ENCODE measurements at places on chromosomes 2 and 18.

DNA sequence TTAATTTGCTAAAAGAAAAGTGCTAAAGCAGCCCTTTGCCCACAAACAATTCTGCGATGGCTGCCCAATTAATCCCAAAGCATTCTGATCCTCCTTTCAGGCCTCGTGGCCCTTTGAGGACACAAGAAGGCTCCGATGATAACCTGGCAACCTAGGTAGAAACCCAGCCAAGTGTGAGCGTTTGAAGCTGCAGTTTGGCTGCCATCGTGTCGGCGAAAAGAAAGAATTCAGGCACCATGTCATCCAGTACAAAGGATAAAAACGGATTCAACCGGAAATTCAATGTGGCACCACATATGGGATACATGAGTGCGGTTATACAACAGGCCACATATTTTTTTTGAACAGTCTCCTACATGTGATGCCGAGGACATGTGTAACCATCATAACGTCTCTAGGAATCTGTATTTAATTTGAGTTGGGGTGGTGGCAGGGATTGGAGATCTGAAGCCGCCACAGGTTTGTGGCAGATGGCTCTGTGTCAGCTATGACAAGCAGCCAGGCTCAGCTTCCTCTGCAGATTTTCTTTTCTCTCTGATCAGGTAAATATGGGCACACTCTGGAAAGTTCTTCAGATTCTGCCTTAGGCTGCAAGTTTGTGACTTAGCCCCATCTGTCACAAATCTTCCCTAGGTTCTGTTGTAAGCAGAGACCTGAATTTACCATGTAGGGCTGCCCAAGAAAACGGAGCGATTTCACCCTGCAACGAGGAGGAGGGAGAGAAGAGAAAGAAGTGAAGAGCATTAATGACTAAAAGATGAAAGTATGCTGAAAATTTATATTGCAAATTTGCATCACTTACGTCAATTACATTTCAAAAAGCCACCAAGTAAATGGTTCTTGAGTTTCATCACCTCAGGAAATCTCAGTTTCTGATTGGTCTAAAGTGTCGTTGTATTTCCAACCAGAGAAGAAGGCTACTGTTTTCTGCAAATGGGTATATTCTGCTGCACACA lies 573.2 kb downstream of the ZEB2 start:
- no peak for DNase-seq

GRCh38 chr18:44135741-44136140 lies 544.9 kb upstream of the SETBP1 start:
- no peak for DNase-seq

DNA sequence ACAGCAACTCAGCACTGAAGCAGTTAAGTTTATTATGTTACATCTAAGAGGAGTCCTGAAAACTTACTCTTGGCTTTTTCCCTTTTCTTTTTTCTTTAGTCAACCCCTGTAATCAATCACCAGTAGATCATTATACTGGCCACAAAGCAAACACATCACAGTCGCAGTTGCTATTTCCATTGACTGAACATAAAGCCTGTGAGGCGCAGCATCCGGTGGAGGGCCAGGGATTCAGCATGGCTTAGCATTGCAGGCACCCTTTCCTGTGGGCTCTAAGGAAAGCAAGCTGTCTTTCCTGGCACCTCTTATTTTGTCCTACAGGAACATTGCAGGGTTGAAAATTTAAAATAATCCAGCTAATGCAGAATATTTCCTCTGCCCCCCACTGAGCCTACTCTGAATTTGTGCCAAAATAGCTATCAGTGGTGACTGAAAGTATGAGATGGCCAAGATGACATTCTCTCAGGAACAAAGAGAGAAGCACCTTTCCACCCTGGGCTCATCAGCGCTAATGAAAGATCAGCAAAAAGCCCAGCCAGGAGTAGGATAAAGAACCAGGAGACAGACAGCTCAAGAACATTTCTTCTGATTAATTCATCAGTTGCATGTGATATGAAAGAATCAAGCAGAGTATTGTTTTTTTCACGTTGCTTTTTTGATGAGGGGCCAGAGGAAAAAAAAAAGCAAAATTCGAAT lies 85.3 kb upstream of the SULT1C3 start:
- no peak for DNase-seq

DNA sequence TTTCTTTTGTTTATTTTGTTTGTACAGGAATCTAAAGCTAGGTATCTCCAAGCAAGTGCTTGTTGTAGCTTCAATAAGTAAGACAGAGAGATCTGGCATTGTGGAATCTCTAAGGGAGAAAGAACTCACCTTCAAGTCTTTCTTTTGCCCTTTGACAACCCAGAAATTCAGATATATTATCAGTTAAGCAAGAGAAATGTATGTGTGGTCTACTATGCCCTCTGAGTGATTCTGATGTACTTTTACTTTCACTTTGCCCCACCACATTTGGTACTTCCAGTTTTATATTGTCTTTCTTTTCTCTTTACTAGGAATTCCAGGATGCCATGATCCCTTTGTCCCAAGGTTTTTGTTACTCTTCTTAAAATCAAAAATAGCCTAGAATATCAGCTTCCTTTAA lies 259.6 kb upstream of the PIK3C3 start:
- DNase-seq = no peak

DNA sequence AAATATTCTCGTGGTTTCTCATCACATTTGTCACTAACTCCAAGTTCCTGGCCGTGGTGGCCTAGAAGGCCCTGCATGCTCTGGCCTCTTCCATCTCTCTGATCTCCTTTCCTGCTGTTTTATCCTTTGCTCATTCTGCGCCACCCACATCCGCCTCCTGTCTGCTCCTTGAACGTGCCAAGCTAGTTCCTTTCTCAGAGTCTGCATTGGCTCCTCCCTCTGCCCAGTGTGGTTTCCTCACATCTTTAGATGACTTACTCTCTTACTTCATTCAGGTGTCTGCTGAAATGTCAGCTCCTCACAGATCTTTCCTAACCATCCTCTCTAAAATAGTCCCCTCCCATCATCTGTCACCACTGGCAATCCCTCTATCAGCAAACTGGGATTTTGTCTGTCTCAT lies 158.6 kb upstream of the RBMS1 start:
- no peak for DNase-seq

- DNase-seq = no peak
Measured at GRCh38 chr2:132662732-132663131, 7.3 kb downstream of the LYPD1 start.
